DMS79 (cell line): ENCODE measurements at places on chromosomes 2 and 18.

DNA sequence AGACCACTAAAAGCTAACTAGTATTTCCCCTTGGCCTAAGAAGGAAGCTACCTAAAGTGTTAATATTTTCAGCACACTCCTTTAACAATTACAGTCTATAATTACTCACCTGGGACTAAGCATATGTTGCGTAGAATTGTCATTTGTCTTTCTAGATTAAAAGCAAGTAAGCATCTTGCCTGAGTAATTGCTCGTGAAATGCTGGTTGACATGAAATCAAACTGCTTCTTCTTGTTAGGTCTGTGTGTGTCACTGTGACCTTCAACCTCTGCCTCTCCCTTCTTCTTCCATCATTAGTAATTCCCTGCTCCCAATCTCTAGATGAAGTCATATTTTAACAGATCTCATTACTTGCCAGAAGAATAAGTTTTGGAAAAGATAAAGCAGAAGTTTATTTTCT lies 212.2 kb downstream of the XIRP2 start:
- no peak for DNase-seq

DNA sequence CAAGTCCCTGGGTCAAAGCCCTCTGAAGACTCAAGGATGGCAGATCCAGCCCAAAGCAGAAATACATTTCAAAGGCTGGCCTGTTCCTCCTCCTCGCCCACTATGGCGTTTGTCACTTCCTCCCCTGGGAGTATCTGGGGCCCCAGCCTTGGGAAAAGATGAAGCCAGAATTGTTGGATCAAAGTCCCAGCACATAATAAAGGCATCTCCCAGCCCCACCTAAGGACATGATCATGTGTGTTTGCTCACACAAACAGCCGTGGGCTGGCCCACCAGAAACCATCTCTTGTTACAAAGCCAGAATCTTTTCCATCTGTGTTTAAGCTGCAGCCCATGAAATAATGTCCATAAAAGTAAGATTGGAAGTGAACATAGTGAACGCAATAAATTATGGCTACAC lies 50.1 kb upstream of the HAAO start:
- DNase-seq: no peak

DNA sequence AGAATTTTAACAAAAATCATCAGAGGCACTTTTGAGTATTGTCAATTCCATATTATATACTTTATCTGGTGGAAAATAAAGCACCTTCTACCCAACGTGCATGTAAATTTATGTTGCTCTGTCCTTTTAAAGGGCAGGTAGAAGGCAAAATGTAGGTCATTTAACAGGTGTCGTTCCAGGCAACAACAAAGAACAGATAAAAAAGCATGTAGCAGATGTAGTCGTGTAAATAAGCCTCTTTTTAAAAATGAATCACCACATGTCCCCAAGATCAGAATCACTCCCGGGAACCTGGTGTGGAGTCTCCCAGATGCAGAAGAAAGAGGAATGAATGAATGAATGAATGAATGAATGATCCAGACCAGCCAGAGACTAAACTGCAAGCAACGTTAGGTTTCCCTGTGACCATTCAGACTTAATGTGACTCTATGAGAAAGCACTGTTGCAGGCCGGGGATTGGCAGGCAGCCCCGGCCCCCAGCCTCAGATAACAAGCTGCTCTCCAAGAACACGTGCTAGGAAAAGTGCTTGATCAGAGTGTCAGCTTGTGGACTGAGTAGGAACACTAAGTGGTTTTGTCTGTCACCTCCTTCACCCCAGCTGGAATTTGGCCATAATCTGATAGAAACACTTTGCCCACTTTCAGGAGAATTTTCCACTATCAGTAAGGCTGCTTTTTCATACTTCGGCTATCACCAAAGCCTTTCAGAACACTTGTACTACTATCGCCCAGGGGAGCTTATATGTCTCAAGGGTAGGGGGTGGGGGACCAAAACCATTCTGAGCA lies 100.6 kb downstream of the CDK15 start:
- peak; percentile 25 for DNase-seq

- DNase-seq: no peak
Measured at GRCh38 chr2:25341011-25341727, 556 bp downstream of the DNMT3A start.

DNA sequence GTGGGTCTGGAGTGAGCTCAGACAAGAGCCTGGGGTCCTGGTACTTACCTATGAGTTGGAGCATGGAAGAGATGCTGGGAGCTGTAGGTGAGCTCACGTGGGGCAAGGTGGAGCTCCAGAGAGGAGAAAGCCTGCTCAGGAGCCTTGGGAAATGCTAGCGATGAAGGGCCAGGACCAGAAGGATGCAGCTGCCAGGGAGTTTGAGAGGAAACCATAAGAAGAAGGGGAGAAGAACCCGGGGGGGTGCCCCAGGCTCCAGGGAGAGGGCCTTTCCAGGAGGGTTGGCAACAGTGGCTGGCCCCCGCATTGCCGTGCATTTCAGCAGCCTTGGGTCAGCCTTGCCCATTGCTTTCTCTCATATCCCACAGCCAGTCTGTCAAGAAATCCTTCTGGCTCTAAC lies 268.7 kb downstream of the GLI2 start:
- DNase-seq: no peak

GRCh38 chr2:204967199-204967960 lies 422.1 kb downstream of the PARD3B start:
- no peak for DNase-seq

DNA sequence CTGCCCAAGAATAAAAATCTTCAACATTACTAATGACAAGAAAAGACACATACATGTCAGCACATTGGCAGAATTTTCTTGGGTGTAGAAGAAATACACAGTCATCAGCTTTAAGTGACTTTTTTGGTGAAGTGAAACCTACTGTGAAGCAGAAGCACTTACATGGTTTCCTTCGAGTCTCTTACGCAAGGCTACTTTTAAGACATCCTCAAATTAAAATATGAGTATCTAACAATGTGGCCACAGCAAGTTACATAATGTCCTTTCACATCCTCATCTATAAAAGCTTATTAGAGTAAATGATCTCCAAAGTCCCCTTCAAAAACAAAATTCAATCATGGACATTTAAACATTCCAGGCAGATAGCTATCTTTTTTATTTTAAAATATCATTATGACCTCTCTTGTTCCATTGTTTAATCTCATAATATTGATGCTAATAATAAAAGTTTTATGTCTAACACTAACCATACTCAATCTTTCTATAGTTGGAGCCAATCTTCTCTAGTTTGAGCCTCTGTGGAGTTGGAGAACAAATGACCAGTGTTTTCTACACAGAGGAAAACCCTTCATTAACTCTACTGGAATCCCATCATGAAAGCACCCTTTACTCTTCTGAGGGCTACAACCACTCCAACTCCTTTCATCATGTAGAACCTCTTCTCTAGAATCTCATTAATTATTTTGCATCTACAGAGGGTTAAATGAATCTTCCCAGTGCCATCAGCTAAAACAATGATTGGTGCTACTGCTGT lies 182.2 kb upstream of the ZFP36L2 start:
- DNase-seq: peak; percentile 13

- no peak for DNase-seq
Measured at GRCh38 chr2:38863061-38863695, 12.6 kb downstream of the DHX57 start.

DNA sequence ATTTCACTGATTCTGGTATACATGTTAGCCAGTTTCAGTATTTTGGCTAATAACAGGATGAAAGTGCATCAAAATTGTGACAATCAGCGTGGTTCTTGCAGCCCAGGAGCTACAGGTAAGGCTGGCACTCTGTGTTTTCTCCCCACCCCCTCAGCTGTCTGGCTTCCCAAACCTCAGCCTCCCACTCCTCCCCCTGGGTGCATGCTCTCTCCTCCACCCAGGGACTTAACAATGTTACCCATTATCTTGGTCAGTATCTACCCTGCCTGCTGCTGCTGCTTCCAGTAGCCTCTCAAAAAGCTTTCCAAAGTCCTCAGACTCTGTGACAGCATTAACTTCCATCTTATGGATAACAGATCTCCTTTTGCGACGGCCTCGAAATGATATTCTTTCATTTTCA lies 41.0 kb downstream of the TRABD2A start:
- no peak for DNase-seq

- DNase-seq: peak; percentile 65
Measured at GRCh38 chr2:131659168-131659572, 131.5 kb downstream of the CCDC74A start.
